Stimulated activated effector memory CD8-positive, alpha-beta T cell treated with anti-CD3 and anti-CD28 coated beads, Interleukin-12 subunit alpha, Interleukin-12 subunit beta, amount 100 ng/mL, for 72 hours (primary cell): ENCODE measurements at places on chromosomes 12 and 14.

GRCh38 chr12:45863332-45863731 is 127.0 kb downstream of the SCAF11 start:
- DNase-seq: no peak

- DNase-seq: no peak
These were observed 80.8 kb downstream of the BHLHE41 start for GRCh38 chr12:26044007-26044394.

DNA sequence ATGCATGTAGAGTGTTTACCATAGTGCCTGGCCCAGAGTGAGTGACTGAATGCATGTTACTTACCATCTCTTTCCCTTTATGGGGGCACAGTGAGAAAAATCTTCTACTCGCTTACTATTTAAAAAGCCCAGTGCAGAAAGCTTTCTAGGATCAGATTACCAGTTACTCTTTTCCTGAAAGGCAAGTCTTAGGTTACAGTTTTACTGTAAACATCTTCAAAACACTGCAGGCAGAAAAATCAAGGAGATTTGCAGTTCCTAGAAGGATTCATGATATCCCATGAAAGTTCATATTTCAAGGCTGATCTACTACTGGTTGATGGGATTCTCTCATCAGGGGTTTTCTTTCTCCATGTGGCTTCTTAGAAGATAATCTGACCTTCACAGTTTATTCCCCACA is 29.3 kb upstream of the DAAM1 start:
- DNase-seq: no peak

DNA sequence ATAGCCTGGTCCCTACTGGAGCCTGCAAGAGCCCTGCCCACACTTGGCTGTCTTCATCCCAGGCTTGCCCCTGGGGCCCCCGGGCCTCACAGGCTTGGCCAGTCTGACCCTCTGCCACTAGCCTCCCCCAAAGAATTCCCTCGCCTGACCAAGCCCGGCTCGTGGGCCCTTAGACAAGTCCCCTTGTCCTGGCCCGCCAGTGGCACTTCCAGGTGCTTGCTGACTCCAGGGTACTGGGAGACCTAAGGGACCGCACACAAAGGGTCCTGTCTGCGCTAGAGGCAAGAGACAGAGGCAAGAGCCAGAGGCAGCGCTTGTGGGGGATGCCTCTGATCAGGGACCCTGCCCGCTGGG is 5.0 kb downstream of the BTBD6 start:
- no peak for DNase-seq

- no peak for DNase-seq
These were observed 58.9 kb downstream of the GRIP1 start for GRCh38 chr12:66620026-66620425.

GRCh38 chr12:11859705-11860425 is 210.4 kb downstream of the ETV6 start:
- DNase-seq: no peak

GRCh38 chr12:97312570-97313135 is 150.0 kb upstream of the RMST start:
- DNase-seq: no peak

DNA sequence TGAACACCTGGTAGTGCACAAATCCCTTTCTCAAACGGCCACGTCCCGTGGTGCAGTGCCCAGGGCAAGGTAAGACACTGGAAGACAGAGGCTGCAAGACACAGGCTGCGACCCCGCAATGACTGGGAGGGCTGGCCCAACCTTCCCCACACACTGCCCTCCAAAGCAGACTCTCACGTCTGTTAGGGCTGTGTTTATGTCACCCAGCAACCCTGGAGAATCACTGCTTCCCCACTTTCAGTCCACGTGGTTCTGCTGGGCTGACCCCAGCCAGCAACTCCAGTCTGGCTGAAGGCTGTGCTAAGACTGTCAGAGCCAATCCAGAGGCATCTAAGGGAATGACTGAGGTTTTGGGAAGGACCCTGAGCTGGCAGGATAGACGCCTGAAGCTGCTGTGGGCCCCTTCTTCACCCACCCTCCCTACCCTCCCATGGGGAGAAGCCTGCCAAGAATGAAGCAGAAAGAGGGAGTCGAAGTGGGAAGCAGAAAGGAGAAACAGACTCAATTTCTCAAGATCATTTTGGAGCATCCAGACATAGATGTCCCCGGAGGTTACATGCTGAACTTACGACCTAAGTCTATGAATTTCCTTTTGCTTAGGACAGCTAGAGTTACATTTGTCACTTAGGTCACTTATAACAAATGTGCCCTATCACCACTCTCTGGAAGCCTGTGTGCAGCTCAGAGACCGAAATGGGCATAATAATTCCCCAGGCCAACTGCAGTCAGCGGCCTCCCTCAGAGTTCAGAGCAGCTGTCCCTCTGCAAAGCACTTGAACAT is 11.7 kb downstream of the KDM2B start:
- DNase-seq: no peak

DNA sequence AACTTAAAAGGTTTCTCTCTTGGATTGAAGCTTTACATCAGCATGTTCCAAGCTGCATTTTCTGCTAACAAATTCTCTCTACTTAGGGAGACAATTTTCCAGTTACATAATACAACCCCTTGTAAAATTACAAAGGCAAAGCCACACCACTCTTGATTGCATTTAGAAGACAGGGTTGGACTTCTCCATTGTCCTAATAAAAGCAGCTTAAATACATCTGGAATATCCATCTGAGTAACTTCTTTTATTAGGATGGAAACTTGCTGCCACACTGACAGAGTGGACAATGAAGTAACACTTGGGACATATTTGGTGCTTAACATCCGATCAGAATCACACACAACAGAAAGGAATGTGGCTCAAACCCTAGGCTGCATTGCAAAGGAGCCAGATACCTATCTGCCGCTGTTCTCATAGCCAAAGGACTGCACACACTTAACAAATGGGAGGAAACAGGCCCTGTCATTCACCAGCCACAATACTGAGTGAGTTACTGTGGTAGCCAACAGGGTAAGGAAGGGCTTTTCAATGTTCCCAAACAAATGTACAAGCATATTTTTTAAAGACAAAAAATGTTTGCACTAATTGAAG is 157.2 kb downstream of the PAX9 start:
- no peak for DNase-seq

DNA sequence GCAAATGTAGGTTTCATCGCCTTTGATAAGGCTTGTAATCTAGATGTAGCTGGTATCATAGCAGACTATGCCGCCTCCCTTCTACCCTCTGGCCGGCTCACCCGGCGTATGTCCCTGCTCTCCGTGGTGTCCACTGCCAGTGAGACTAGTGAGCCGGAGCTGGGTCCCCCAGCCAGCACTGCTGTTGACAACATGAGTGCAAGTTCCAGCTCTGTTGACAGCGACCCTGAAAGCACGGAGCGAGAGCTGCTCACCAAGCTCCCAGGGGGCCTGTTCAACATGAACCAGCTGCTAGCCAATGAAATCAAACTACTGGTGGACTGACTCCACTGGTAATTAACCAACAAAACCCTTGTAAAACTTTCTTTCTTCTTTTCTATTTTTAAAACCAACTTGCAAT is 49.0 kb upstream of the A2ML1 start:
- DNase-seq: no peak

DNA sequence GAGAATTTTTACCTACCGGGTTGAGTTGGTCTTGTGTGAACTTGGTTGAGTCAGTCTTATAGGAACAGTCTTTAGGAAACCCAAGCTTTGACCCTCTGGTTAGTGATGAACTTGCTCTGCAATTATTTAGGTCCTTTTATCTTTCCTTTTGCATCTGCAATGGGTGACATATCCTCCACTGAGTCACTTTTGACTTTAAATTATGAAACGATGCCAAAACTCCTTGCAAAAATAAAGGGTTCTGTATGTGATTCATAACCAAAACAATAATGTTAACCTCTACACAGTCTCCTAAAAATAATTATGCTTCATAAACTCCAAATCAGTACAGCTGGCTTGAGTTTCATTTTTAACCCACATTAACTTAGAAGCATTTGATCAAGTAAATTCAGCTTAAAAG is 979.4 kb downstream of the GALC start:
- no peak for DNase-seq

- no peak for DNase-seq
These were observed 24.9 kb downstream of the SNRNP35 start for GRCh38 chr12:123482876-123483275.

GRCh38 chr14:78479127-78479780 is 309.1 kb downstream of the NRXN3 start:
- no peak for DNase-seq

- DNase-seq: no peak
These were observed 116.1 kb downstream of the C12orf42 start for GRCh38 chr12:103379670-103380069.

DNA sequence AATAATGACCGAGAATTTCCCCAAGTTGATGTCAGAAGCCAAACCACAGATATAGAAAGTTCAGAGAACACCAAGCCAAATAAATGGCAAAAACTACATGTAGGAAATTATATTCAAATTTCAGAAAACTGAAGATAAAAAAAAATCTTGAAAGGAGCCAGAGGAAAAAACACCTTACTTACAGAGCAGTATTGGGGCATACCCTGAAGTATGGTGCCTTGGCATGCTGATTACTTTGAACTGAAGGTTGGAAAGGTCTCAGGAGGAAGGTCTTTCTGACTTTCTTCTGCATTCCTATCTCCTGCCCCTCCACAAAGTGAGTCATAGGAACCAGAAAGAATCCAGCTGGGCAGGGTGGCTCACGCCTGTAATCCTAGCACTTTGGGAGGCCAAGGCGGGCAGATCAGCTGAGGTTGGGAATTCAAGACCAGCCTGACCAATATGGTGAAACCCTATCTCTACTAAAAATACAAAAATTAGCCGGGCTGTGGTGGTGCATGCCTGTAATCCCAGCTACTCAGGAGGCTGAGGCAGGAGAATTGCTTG is 8.8 kb upstream of the FGF6 start:
- no peak for DNase-seq

GRCh38 chr14:68951035-68951797 is 27.9 kb downstream of the ACTN1 start:
- no peak for DNase-seq

DNA sequence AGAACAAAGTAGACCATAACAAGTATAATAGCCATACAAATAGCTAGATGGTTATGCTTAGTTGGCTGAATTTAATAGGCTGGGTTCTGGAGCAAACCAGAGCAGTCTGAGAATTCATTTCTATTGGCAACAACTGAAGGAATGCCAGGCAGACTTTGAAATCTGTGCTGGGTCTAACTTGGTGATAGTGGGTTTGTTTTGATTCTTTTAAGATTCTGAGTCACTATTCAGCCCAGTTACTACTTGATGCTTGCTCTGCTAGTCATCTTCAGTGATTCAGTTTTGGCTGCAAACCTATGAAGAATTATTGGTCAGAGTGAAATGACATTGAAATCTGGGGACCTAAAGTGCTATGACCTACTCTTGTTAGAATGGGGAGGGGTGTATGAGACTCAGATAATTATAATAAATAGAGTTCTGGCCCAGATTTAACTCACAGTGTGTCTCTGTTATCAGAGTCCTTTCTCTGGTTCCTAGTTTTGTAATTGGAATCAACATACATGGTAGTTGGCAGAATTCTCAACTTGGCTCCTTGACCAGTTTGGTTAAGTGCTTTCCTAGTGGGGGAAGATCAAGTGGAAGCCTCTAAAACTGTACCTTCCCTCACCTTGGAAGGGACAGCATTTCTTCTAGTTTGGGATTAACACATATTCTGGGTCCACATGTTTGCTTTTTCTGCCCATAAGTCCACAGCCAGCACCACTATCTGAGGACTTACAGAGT is 43.5 kb downstream of the MNAT1 start:
- no peak for DNase-seq

GRCh38 chr12:26287671-26288381 is 92.5 kb downstream of the SSPN start:
- DNase-seq: no peak

DNA sequence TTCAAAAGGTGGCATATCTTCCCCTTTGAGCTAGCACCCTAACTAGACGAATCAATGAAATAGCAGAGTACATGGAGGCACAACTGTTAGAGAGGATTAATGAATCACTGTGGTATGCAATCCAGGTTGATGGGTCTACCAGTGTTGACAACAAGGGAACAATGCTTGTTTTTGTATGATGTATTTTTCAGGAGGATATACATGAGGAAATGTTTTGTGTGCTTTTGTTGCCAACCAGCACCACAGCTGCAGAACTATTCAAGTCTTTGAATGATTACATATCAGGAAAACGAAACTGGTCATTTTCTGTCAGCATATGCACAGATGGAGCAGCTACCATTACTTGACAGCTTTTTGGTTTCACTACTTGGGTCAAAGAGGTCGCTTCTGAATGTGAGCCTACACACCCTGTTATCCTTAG is 142.6 kb downstream of the GPHN start:
- no peak for DNase-seq

- DNase-seq: no peak
These were observed 19.9 kb downstream of the PTGER2 start for GRCh38 chr14:52333823-52334657.

GRCh38 chr14:68822926-68823325 is 30.1 kb upstream of the ZFP36L1 start:
- DNase-seq: no peak

- DNase-seq: no peak
These were observed 2.0 kb upstream of the SDS start for GRCh38 chr12:113405694-113406093.

DNA sequence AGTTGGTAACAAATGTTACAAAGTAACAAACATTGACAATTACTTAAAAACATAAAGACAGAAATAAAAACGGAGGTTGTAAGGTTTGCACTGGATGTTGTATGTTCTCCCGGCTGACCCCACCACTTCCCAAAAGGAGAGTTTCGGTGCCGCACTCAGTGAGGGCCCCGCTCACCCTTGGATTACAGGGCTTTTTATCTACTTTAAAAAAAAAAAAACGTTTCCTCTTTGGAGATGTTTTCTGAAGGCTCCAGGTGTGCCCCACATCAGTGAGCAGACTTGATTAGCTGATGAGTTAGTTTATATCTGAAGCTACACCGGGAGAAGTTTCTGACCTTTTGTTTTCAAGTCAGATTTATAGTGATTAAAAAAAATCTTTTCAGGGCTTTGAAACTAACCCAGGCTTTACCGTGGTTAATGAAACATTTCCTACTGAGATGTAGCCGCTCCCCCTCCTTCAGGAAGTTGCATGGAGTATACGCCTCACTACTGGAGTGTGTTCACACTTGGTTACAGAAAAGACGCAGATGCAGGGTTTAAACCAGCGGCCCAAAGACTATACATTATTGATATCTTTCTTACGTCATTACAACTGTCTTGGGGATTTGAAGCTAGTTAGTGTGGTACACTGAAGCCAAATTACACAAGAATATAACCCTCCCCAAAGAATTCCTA is 38.0 kb upstream of the BCL7A start:
- no peak for DNase-seq

GRCh38 chr12:115799610-115800009 is 477.9 kb downstream of the MED13L start:
- DNase-seq: no peak

- DNase-seq: no peak
These were observed 40.2 kb downstream of the RASSF9 start for GRCh38 chr12:85796001-85796400.

- DNase-seq: no peak
These were observed 108.5 kb downstream of the DUSP6 start for GRCh38 chr12:89243771-89244170.

DNA sequence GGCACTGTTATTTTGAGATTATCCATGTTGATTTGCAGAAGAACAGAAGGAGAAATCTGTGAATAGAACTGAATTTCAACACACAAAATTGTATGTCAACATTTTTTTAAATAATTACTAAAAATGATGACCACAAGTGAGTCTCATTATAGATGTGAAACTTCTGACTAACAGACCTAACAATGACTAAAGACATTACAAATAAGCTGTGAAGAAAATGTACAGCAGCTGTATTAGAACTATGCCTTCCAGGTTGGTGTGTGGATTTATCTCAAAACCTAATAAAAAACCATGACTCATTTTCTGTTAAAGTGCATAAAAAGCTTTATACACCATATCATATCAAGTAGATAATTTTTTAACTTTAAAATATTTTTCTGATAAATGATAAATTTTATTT is 22.5 kb upstream of the FOXG1 start:
- DNase-seq: no peak
